IMR-90 (cell line): ENCODE measurements at places on chromosomes 3 and 15. TPM values are rescaled to one million over a fixed set of nuclear protein-coding genes. Genes with fewer than 3 reads are reported as not detected.

OXSM gene
- 10.6 and 15.4 TPM in 2 replicates for total RNA-seq

DNA sequence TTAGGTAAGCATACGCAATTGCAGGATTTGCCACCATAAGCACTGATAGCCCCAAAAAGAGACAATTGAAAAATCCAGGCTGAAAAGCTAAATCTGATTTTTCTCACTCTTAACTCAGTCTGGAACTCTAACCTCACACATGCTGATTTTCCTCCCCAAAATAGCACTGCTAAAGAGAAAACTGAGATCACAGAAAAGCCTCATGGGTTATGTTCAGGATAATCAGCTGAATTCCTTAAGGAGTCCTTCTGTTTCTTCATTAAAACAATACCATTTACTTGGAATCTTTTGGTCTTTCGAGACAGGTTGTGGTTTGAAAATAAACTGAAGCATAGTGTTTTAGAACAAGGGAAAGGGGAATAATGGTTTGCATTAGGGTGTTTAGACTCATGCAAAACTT, 144.3 kb upstream of the LRRN1 start:
- no peaks in the 10 kb centered on the region for H3K4me1 ChIP-seq
- H3K27me3 ChIP-seq: no peaks in the 10 kb centered on the region
- no peak overlapping the region for H3K4me3 ChIP-seq
- no peak for DNase-seq

FILIP1L gene
- total RNA-seq: 19.9 and 21.1 TPM in 2 replicates

QARS1 gene
- 396 and 404 TPM in 2 replicates for total RNA-seq

DNA sequence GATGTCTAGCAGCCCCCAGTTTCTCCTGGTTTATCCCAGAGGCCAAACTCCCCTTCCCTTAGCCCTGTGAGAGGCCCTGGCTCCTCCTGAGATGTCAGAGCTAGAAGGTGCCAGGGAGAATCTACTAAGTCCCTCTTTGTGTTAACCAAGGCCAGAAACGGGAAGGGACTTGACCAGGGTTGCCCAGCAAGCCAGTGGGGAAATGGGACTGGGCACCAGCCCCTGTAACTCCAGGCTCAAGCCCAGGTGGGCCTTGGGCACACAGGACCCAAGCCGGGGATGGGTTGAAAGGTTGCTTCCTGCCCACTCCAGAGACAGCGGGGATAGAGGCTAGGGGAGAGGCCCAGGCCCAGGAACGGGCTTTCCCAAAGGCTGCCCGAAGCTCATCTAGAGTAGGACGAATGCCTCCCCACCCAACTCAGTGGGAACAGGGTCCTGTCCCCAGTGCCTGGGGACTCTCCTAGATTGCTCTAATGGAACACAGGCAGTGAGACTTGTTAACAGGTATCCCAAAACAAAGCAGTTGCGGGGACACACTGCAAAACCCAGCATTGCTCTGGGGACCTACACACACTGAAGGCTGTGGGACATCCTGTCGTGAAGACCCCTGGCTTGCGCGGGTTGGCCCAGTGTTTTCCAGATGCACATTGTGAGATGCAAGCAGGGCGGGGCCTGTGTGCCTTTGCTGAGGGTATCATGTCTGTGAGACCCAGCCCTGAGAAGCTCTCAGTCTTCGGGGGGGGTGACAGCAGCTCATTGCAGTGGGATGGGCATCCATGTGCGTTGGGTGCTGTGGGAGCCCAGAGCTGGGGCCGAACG, 12.9 kb upstream of the TXNRD3 start:
- no peaks in the 10 kb centered on the region for H3K36me3 ChIP-seq
- H3K4me3 ChIP-seq: no peak overlapping the region
- peaks cover 2% of the 10 kb centered on the region; the same call in 1 of the 2 replicates for H3K4me1 ChIP-seq
- no peak overlapping the region for H3K27ac ChIP-seq
- H3K27me3 ChIP-seq: peaks cover 46% of the 10 kb centered on the region
- DNase-seq: no peak

DNA sequence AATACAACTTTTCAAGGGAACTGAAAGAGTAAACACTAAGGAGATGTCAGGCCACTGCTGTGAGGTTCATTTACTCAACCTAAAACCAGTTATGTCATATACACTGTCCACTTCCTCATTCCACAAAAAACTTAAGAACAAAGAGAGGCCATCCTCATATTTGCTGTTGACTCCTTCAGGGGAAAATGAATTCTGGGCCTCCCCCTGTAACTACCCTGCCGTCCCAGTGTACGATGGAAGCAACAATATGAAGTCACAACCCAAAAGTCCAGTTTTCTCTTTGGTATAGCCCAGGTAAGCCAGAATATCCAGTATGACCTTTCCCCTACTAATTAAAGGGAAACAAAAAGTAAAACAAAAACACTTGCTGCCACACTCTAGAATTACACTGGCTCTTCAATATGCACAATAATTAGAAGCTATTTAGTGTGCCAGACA, 16.2 kb downstream of the CEP152 start:
- no peak overlapping the region for H3K4me3 ChIP-seq
- peaks cover 8% of the 10 kb centered on the region for H3K4me1 ChIP-seq
- peak; percentile 17 for DNase-seq
- H3K27ac ChIP-seq: 0 out of 2 replicates have a peak overlapping the region, but pooled peaks have one; percentile 37
- peaks cover 3% of the 10 kb centered on the region; the same call in 1 of the 2 replicates for H3K36me3 ChIP-seq
- no peaks in the 10 kb centered on the region for H3K27me3 ChIP-seq

DNA sequence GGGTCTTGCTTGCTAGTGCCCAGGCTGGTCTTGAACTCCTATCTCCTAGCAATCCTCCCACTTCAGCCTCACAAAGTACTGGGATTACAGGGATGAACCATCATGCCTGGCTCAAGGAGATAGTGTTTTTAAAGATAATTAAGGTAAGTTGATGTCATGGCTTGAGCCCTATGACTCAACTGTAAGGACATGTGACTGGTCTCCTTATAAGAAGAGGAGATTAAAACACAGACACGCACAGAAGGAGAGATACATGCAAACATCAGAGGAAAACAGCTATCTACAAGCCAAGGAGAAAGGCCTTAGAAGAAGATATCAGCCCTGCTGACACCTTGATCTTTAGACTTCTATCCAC, 220.4 kb upstream of the GADL1 start:
- H3K4me1 ChIP-seq: no peaks in the 10 kb centered on the region
- no peaks in the 10 kb centered on the region for H3K36me3 ChIP-seq
- no peak overlapping the region for H3K4me3 ChIP-seq
- no peak overlapping the region for H3K27ac ChIP-seq
- DNase-seq: no peak
- no peaks in the 10 kb centered on the region for H3K27me3 ChIP-seq

- no peak for DNase-seq
- no peaks in the 10 kb centered on the region for H3K36me3 ChIP-seq
- H3K27ac ChIP-seq: no peak overlapping the region
- peaks cover 6% of the 10 kb centered on the region; the same call in 1 of the 2 replicates for H3K27me3 ChIP-seq
These were observed 75.5 kb upstream of the TRA2B start for GRCh38 chr3:186013312-186013711.
